H1 (cell line): ENCODE measurements at places on chromosomes 7 and 10.
A peak's percentile ranks its signal among the peaks of the same experiment; 100 is the strongest.

GRCh38 chr7:19519443-19520021 lies 189.3 kb downstream of the POLR1F start:
- DNase-seq, result no peak

DNA sequence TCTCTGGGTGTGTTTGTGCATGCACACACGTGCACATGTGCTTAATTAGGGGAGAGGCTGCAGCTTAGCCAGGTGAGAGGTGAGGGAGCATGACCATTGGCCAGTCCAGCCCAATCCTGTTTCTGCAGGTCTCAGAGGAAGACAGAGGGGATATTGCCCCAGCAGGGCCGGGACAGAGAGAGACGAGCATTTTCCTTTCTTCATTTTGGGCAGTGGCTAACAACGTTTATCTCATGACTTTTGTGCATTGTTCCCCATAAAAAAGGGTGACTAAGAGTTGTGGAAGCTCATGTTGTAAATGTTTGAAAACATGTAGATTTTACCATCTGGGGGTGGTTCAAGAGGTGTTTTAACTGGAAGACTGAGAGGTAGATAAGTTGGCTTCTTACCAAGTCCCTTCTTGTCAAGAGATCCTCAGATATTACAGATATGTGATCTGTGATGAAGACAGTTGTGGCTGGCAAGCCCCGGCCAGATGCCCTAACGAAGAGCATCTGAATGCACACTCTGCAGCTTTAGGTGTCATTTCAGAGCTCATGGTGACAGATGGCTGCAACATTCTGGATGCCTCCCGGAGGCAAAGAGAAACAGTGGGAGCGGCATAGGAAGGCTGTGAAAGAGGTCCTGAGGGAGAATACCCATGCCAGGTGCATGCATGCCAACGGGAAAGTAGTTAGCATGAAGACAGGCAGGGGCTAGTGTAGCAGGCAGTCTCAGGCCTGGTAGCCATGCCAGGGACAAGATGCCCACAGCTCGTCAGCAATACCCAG lies 16.7 kb upstream of the DMBT1 start:
- no peak for DNase-seq

GRCh38 chr7:157529768-157530560 lies 193.2 kb downstream of the DNAJB6 start:
- DNase-seq, result no peak

DNA sequence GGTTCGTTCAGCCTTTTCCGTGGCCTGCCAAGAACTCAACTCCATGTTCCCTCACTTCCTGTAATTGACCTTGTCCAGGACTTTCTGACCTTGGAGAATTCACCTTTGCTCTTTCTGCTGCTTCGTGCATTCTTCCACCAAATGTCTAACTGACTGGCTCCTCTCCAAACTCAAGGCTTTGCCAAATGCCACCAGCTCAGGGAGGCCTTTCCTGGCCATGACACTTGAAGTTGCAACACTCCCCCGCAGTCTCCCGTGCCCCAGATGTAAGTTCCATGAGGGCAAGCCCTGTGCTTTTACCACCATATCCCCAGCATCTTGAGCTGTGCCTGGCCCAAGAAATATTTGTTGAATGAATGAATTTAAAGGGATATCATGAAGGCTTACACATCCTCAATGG lies 238.4 kb downstream of the ARHGAP21 start:
- DNase-seq, result no peak

- no peak for DNase-seq
Observed at GRCh38 chr7:127946111-127946510, 85.1 kb downstream of the LRRC4 start.

DNA sequence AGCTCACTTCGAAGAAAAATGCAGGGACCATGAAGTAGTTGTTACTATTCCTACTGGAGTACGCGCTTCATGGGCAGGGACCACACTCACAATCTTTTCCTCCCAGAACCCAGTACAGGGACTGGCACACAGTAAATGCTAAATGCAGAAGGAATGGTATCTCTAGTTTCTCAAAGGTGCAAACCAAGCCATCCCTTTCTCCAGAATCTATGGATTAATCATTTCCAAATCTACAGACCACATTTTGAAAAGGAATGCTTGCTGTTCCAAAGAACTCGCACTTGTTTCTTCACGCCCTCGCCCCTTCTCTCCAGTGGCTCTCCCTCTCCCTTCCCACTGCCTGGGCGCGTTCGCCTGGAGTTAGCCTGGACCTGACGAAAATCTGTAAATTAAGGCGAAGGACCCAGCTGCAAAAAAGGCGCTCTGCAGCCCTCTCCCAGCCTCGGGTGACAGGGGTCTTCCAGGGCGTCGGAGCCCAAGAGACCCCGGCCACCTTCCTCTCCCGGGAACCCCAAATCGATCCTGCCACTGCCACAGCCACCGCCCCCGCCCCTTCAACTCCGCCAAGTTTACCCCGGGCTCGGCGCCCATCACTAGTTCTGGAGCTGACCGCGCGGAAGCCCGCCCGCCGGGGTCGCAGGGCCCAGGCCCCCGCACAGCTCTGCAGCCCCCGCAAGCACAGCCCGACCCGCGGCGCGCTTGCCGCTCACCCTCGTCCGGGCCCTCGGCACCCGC lies 527 bp downstream of the PDIA4 start:
- no peak for DNase-seq

- no peak for DNase-seq
Observed at GRCh38 chr7:78018641-78019446, 220.3 kb downstream of the PHTF2 start.

- DNase-seq, result no peak
Observed at GRCh38 chr7:136923111-136923667, 54.7 kb downstream of the CHRM2 start.

GRCh38 chr7:77863860-77864259 lies 65.3 kb downstream of the PHTF2 start:
- no peak for DNase-seq

DNA sequence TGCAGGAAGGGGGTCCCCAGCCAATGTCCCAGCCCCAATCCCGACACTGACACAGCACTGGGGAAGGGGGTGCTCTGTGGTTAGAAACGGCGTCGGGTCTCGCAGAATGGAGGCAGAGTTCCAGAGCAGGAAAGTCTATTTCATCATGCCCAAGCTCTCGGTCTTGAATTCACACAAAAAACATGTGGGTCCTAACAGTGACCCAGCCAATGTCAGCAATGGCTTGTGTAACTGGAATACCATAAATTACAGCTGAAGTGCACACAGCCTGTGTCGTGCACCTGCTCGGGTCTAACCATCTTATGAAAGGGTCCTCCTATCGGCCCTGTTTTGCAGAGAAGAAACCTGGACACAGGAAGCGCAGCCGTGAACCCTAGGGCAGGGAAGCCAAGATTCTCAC lies 324.1 kb downstream of the ADARB2 start:
- no peak for DNase-seq

DNA sequence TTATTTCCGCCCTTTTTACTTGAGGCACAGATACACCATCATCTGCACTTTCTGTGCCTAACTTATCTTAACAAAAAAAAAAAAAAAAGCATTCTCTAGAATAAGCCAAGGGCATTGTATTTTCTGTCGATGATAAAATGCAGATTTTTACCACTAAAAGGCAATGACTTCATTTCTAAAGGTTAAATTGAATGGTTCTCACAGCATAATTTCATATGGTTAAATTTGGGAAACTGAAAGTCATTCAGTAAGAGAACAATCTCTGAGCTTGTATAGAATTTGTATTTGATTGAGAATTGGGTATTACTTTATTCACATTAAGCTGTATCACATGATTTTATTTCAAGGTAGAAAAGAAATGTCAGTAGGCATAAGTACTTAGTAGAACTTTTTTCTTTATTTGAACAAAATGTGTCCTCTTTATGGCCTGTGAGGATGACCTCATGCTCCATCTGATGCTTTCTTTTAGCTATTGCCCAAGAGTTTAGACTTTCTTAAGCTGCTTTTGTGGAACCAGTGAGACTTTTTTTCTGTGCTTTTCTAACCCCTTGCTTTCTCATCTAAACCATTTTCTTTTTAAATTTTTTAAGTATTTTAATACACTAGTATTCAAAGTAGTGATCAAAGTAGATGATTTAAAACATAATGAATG lies 110.3 kb downstream of the LRRC4 start:
- no peak for DNase-seq

DNA sequence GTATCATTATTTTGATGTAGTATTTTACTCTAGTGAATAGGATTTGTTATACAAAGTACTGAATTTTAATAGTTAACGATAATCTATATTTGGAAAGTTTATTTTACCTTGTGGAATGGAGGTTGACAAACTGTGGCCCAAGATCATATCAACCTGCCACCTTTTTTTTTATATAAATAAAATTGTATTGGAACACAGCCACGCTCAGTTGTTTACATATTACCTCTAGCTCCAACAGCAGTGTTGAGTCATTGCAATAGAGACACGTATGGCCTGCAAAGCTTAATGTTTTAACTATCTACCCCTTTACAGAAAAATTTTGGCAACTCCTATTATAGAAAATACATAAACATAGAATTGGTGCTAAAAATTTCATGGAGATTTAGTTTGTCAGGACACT lies 239.3 kb downstream of the THSD7A start:
- no peak for DNase-seq

GRCh38 chr7:4268040-4268965 lies 413.8 kb upstream of the FOXK1 start:
- DNase-seq, result peak; percentile 46

- DNase-seq, result no peak
Observed at GRCh38 chr7:130070861-130071622, 708 bp downstream of the KLHDC10 start.

- DNase-seq, result no peak
Observed at GRCh38 chr10:124414076-124414475, 4.6 kb downstream of the OAT start.

GRCh38 chr10:52283174-52283573 lies 30.9 kb upstream of the DKK1 start:
- DNase-seq, result no peak

DNA sequence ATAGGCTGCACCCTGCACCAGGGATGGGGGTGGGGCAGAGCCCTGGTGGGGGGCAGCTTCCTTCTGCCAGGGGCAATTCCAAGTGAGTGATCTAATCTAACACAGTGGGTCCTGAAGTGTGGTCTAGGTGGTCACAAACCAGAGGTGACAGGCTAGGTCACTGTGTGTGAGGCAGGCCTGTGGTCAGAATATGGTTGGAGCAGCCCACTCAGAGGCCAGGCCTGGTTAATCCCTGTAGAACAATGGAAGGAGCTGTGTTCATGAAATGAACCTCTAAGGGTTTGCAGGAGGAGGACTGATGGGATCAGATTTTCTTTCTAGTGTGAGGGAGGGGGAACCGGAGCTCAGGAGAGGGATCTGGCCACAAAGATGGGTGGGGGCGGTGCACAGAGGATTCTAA lies 10.0 kb upstream of the TSPAN14 start:
- no peak for DNase-seq

- no peak for DNase-seq
Observed at GRCh38 chr7:102050864-102051460, 233.5 kb downstream of the CUX1 start.

GRCh38 chr7:102284399-102284798 lies 2.3 kb upstream of the SH2B2 start:
- no peak for DNase-seq

- no peak for DNase-seq
Observed at GRCh38 chr7:70624500-70625103, 507.3 kb upstream of the GALNT17 start.

DNA sequence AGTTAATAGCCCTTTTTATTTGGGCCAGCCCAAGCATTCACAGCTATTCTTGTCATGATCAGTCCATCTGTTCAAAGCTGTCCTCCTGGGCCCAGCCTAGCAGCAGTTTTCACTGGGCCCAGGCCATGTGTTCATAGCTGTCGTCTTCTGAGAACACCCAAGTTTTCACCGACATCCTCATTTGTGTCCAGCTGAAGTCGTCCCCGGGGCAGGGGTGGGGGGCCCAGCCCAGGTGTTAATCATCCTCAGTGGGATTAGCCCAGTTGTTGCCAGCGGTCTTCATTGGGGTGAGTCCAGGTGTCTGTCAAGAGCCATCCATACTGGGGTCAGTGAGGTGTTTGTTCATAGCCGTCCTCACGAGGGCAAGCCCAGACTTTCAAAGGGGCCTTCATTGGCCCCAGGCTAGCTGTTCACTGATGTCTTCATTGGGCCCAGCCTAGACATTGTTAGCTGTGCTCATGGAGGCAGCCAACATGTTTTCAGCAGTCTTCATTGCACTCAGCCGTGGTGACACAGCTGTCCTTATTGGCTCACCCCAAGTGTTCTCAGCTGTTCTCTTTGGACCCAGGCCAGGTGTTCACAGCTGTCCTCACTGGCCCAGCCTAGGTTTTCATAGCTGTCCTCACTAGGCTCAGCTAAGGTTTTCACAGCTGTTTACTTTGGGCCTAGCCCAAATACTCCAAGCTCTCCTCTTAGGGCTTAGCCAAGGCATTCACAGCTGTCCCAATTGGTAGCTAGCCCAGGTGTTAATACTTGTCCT lies 10.0 kb downstream of the FRG2B start:
- DNase-seq, result no peak

DNA sequence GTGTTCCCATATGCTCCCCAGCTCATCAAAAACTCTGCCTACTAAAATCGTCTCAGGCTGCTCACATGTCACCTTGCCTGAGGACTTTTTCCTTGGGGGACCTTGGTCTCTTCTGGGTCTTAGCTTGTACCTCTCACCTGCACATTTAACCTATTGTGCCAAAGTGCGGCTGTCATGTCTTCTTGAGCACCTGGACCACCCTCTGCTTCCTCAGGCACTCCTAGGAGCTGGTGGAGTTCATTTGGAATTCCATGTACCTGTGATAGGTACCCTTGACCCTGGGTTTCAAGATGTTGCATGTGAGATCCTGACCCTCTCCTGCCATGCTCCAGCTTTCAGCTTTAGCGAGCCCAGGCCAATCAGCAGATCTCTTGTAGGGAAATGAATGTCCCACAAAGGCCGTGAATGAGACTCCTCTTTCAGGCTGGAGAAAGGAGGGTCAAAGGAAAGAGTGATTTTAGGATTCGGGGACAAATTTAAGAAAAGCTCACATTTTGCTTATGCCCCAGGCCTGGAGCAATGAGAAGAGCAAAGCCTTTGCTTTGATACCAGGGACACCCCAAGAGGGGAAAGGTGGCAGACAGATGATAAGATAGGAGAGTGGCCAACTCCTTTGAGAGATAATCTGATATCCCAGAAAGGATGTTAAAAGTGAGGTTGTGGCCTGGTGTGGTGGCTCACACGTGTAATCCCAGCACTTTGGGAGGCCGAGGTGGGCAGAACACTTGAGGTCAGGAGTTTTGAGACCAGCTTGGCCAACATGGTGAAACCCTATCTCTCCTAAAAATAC lies 10.6 kb upstream of the DNAJB12 start:
- no peak for DNase-seq

GRCh38 chr7:26182283-26182682 lies 18.3 kb downstream of the HNRNPA2B1 start:
- DNase-seq, result no peak

DNA sequence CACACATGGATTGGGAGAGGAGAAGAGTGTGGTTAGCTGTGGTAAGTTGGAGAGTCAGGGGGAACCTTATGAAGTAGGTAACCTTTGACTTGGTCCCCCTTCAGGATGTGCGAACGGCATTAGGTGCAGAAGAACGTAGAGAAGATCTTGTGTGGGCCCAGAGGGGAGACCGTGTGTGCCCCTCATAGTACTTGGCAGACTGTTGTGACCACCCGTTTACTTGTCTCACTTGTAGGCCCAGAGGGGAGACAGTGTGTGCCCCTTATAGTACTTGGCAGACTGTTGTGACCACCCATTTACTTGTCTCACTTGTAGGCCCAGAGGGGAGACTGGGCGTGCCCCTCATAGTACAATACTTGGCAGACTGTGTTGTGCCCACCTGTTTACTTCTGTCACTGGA lies 2.6 kb downstream of the GTPBP4 start:
- DNase-seq, result no peak
